Activated CD8-positive, alpha-beta memory T cell treated with anti-CD3 and anti-CD28 coated beads for 4 hours (primary cell): ENCODE measurements at places on chromosomes 13 and 19.

- no peak for DNase-seq
Measured at GRCh38 chr19:18764591-18765051, 26.5 kb downstream of the COMP start.

GRCh38 chr19:51593138-51593890 lies 22.2 kb downstream of the ZNF175 start:
- DNase-seq: no peak

GRCh38 chr13:45411221-45411620 lies 7.0 kb downstream of the SLC25A30 start:
- no peak for DNase-seq

DNA sequence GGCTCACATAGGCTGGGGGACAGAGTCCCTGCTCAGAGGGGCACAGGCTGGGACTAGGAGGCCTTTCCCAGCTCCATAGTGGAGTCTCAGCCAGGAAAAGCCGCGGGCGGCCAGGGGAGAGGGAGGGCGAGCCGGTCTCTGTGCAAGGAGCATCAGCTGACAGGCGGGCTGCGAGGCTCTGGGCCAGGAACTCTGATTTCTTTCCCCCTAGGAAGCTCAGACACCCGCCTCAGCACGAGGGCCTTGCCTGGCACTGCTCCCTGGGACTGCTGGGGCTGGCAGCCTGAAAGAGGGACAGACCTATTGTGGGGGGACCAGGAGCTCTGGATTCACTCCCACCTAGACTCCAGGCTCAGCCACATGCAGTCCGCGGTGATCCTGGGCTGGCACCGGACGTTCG lies 2.2 kb upstream of the PLK5 start:
- no peak for DNase-seq
